ENCODE measurements at places on chromosomes 1 and 21.

DNA sequence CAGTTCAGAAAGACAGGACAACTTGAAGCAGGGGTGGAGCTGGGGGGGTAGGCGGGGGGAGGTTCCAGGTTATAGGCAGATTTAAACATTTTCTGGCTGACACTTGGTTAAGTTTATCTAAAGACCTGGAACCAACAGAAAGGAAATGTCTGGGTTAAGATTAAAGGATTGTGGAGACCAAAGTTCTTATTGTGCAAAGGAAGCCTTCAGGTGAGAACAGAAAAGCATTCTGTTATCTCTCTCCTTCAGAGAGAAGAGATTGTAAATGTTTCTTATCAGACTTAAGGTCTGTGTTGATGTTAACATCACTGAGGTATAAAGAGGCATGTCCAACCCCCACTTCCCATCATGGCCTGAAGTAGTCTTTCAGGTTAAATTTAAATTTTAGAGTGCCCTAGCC is 3.7 kb upstream of the ACADM start:
- no peak for DNase-seq

DNA sequence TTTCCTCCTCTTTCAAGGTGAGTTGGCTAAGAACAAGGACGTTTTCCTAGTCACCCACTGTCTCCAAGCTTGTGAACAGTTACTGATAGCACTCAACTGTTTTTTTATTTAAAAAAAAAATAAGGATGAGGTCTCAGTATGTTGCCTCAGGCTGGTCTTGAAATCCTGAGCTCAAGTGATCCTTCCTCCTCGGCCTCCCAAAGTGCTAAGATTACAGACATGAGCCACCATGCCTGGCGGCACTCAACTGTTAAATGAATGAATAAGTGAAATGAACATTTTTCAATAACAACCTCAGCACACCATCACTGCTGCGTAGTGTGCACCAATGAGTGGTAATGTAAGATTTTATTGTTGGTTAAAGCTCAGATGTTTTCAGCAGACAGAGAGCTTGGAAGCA is 214.1 kb upstream of the NRIP1 start:
- no peak for DNase-seq

GRCh38 chr1:214707306-214708087 is 104.5 kb downstream of the CENPF start:
- no peak for DNase-seq

GRCh38 chr1:232221802-232222499 is 408.0 kb downstream of the SIPA1L2 start:
- DNase-seq, result no peak

DNA sequence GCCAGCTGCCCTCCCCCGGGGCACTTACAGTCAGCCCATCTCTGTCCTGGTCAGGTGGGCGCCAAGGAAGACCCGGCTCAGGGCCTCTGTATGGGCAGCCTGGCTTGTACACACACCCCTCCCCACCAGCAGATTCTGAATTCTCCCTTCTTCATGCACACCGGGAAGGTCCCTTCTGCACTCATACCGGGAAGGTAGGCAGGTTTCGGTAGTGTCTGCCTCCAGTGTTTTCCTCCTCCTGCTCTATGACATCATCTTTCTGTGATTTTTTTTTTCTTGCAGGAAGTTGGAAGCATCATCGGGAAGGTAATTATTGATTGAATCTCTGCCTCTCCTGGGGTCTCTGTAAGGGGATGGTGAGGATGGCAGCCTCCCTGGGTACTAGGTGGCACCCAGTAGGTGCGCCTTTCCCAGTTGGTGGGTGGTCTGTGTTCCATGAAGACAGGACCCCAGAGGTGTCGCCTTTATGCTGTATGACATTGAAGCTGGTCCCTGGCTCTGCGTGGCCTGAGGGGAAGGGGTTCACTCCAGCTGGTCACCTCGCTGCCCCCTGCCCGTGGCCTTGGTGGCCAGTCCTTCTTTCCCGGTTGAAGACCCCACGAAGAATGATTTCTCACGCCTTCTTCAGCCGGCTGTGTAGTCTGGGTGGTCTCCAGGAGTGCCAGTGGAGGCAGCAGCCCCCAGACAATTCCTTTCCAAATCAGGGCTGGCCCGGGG is 82.1 kb upstream of the COL6A1 start:
- DNase-seq, result no peak

GRCh38 chr21:37009740-37010341 is 3.3 kb downstream of the RIPPLY3 start:
- DNase-seq, result peak; percentile 37

GRCh38 chr1:14522926-14523241 is 75.6 kb upstream of the KAZN start:
- no peak for DNase-seq

DNA sequence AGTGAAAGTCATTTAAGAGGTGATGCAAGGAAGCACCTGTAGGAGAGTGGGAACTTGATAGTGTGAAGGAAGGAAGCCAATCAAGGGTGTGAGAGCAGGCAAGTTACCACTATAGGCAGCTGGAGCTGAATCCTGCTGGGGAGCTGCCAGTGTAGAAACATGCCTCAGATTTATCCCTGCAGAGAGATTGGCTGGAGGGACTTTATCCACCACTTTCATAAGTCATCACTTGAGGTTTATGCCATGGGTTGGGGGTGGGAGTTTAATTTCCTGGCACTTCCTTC is 443.6 kb downstream of the PLPP3 start:
- DNase-seq, result no peak

DNA sequence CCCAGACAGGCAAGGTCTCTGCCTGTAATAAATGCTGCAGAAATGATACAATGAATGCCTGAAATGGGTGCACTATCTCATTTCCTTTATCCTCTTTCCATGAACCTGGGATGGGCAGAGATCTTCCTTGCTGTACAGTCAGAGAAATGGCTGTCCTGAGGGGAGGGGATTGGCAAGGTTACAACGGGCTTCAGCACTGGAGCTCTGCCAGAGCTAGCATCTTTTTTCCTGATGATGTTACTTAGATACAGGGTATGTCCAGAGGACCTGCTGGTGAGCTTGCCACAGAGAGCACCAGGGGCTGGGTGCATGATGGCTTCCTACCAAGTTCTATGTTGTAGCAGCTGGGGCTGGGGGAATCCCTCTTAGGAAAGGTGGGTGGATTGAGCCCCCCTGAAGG is 115.1 kb downstream of the PLXNA2 start:
- DNase-seq, result no peak

DNA sequence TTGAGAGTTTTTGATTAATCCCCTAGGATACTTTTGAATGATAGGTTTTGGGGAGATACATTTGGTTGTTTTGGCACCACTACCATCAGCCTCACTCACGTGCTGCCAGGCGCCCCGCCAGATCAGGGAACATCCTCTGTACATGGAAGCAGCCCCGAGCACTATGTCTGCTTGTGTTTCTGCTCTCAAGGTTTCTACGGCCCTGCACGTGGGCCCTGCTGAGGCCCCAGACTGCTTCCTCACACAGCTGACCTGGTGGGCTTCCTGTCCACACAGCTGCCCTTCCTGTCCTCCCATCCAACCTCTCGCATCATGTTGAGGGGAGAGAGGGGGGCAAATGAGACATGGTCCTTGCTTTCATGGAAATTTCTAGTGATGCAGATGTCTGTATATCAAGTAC is 20.0 kb downstream of the ADARB1 start:
- DNase-seq, result no peak

DNA sequence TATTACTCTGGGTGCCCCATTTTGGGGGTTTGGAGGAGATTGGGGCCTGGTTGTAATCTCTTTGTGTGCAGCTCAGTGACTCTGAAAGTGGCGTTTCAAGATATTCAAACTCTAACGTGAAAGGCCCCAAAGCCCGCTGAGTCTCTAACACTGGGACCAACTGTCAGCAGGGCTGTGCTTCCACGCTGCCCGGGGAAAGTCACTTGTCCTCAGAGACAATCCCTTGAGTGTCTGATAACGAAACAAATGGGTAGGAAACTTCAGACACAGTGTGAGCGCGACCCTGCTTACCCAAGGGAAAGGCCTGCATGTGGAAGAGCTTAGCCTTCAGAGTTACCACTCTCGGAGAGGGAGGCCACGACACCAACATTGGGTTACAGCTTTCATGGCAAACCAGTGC is 837 bp downstream of the UBASH3A start:
- DNase-seq, result no peak

- DNase-seq, result no peak
Measured at GRCh38 chr1:77857552-77857951, 30.9 kb upstream of the NEXN start.

DNA sequence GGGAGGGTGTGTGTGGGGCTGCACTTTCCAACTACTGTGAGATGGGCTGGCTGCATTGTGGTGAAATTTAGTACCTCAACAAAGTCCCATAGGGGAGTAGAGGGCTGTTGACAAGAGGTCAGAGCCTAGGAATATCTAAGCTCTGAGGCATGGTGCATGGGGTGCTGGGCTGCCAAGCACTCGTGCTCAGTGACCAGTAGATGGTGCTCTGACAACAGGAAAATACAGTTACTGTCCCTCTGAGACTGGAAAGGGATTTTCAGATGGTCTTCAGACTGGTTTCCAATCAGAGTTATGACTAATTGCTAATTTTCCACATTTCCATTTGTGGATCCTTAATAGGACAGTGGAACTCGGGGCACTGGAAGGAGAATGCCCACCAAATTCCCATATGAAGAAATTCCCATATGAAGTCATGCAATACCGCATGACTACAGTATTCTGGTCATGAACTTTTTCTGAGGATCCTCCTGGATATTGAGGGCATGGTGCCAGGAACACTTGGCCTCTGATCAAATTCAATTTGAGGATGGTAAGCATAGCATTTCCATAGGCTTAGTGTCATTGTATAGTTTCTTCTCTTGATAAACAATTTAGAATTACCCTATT is 4.1 kb upstream of the CACNA1E start:
- no peak for DNase-seq

DNA sequence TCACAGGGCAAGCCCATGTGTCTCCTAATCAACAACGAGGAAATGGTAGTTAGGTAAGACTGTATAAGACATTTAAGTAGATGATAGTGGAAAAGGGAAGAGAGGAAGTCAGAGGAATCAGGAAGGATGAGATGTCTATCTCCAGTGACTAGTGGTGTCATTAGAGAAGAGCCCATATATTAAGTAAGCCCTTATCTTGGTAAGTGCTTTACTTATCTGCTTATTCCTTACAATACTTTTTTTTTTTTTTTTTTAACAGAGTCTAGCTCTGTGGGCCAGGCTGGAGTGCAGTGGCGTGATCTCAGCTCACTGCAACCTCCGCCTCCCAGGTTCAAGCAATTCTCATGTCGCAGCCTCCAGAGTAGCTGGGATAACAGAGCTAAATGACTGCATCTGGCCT is 29.5 kb downstream of the RNF11 start:
- DNase-seq, result no peak

DNA sequence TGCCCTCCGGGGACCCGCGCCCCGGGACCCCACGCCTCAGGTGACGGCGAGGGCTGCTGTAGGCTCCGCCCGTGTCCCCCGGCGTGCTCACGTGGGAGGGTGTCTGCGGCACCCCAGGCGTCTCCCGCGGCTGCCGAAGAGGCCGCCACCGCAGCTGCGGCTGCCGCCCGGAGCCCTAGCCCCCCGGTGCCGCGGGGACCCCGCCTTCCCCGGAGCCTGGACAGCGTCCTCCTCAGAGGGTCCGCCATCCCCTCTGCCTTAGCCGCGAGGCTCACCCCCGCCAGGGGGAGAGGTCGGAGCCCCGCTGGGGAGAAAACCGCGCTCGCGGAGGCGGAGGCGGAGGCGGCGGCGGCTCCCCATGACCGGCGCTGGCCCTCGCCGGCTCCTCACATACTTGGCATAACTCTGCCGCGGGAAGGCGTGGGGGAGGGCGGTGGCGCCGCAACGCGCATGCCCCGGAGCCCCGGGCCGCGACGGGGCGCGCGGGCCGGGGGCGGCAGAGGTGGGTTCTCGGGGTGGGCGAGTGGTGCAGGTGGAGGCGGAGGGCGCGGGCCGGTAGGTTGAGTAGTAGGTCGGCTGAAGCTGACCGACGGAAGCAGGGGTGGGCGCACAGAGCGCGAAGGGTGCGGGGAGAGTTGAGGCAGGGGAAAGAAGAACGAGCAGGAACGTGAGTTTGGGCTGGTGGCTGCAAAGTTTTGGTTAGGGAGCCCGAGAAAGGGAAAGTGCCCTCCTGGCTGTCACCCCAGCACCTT is 700 bp upstream of the SYDE2 start:
- DNase-seq, result peak; percentile 45

GRCh38 chr1:203390298-203390697 is 39.4 kb upstream of the FMOD start:
- no peak for DNase-seq

- DNase-seq, result no peak
Measured at GRCh38 chr1:3902571-3903091, 2.6 kb upstream of the C1orf174 start.

DNA sequence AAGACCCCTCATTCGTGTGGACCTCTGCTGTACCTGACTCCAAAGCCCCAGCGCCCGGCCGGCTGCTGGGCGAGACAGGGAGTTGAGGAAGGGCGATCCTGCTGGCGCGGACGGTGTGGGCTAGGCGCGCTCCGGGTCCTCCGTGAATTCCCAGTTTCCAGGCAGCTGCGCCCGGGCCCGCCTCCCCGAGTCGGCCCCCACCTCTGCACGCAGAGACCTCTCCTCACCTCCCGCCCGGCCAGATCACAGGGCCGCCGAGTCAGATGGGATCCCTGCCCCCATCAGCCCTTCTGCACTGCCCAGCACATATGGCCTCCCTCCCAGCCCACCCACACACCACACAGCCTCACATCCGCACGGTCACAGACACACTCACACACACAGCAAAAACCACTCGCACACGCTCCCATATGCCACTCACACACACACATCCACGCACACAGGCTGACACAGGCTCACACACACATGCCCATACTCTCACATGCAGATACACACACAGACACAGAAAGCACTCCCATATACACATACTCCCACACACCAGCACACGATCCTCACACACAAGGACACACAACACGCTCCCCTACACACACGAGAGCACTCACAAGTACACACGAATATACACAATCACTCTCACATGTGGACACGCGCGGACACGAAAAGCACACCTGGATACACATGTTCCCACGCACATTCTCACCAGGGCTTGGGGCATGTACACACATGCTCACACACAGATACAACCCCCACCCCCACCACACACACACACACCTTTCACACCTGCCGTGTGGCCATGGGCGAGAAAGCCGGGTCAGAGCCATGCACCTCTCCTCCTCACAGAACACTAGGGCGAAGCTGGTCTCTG is 7.2 kb upstream of the GUCA2B start:
- DNase-seq, result no peak

- DNase-seq, result no peak
Measured at GRCh38 chr1:27372808-27373690, 1.6 kb downstream of the FCN3 start.

GRCh38 chr1:12524266-12524665 is 93.7 kb downstream of the DHRS3 start:
- no peak for DNase-seq

All from activated naive CD4-positive, alpha-beta T cell (primary cell).